SJSA1 (cell line): ENCODE measurements at places on chromosomes 4 and X.

DNA sequence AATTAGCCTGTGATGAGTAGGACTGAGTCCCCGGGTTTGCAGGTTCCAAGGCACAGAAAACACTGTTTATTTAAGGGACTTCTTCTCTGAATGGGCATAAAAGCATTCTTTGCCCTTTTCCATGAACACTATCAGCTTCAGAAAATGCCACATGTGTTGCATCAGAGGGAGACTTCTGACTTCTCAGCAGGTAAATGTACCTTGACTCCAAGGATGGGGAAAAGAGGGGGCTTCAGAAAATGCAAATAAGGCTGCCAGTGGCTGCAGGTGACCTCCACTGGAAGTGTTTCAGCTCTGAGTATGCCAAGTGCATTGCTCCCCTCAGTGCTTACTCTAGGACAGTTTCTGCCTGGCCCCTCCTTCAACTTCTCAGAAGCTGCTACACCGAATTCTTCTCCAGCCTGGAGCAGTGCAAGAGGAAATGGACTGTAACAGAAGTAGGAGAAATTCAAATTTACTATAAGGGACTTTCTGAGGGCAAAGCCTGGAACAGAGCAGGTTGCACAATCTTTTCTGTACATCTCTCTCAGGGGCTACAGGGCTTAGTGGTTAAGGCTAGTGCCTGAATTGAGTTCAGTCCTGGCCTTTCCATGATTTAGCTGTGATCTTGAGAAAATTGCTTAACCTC is 233.2 kb downstream of the PTTG2 start:
- DNase-seq: no peak

GRCh38 chrX:49949961-49950360 is 27.6 kb downstream of the CLCN5 start:
- DNase-seq: no peak

GRCh38 chr4:27206009-27206408 is 345.4 kb downstream of the STIM2 start:
- DNase-seq: no peak

- no peak for DNase-seq
Observed at GRCh38 chrX:139224953-139225665, 305.4 kb upstream of the F9 start.

DNA sequence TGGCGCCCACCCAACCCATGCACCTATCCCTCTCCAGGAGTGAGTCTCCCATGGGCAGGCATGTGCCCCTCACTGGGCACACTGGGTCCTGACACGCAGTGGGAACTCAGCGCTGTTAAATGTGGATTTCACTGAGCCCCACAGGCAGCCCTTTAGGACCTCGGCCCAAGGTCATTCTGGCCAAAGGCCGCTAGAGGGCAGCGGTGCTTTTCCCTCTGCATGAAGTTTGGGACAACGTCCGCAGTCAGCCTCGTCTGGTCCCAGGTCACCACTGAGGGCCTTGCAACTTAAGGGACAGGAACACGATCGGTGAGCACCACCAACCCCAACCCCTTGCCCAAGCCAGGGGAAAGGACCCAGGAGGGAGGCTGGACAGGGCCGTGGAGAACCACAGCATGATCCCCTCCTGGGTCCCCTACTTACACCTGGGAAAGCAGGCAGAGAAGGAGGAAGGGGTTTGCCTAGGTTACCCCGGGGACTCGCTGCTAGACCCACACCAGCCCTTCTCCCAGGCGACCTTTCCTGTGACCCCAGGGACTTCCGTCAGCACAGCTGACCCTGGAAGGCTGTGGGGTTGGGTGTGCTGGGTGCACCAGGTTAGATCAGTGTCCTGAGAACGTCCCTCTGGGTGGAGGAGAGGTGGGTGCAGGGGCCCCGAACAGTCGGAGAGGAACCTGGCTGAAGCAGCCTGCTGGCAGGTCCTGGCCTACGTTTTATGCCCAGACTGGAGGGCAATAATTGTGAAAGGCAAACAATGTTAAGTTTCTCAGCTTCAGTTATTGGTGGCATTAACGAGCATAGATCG is 24.0 kb downstream of the CYTL1 start:
- DNase-seq: peak; percentile 53
